ENCODE measurements at places on chromosomes 1 and 21.

DNA sequence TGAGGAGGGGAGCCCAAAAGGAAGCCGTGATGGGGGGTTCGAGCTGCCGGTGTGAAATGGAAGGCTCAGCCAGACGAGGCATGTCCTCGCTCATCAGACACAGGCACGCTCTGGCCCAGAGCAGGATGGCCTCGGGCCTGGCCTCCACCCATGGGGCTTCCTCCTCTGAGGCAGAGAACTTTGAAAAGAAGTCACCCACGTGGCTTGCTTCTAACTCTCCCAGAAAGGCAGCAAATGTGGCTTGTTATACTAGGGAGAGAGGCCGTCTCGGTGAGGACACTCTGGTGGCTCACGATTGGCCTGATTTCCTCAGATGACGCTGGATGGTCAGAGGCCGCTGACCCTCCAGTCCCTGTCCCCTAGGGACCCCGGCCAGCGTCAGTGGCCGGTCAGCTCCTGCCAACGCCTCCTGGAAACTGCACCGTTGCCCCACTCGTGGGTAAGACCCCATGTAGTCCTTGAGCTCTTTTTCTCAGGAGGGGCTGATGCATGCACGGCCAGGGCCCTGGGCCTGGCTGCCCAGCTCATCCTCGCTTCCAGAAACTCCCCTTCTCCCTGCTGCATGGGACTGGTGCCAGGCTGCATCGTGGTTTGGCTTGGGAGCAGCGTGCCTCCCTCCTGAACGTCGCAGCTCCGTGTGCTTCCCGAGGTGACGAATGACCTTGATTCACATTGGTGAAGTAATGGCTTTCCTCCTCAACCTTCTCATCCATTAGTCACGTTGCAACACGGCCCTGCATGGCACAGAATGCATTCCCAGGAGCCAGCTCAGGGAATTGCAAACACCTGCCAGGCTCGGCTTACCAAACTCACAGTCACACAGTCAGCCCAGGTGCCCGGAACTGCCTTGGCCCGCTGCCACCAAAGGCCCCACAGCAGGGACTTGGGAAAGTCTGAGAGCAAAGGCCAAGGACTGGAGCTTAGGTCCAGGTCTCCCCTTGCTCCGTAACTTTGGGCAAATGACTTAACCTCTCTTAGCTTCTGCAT, 58.8 kb downstream of the TOMM20 start:
- DNase-seq, result peak; percentile 87

- no peak for DNase-seq
Observed at GRCh38 chr21:34644825-34645224, 24.0 kb upstream of the CLIC6 start.

- peak; percentile 40 for DNase-seq
Observed at GRCh38 chr1:243882276-243882675, 32.2 kb upstream of the AKT3 start.

GRCh38 chr1:67189953-67190352, 23.7 kb downstream of the IL23R start:
- DNase-seq, result no peak
